ENCODE measurements at places on chromosomes 16 and 17.

- DNase-seq = no peak
Measured at GRCh38 chr16:48446534-48446920, 61.3 kb upstream of the SIAH1 start.

GRCh38 chr17:9356488-9356911, 219.1 kb downstream of the STX8 start:
- DNase-seq = no peak

- DNase-seq = no peak
Measured at GRCh38 chr17:82519971-82520903, 705 bp downstream of the FOXK2 start.

DNA sequence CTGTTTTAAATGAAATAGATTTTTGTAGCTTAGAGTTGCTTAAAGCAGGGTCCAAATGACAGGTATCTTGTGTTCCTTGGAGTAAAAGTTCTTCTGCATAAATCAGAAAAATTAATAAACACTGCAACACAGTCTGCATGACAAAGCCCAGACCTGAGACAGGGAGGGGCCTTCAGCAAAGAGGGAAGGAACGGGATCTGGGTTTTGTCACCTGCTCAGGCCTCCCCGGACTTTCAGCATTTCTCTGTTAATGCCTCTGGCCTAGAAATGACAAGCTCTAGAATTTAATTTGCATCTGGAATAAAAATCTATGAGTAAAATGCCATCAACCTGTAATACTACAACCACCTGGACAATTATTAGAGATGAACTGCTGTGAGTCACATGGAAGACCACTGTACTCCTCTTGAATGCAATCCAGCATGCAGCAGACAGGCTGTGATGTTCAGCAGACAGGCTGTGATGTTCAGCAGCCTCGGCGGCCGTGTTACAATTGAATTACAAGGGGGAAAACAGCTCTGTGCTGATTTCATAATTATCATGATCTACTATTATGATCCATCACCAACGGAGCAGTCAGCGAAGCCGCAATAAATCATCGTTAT, 170.2 kb downstream of the TOX3 start:
- no peak for DNase-seq

- DNase-seq = no peak
Measured at GRCh38 chr17:62950067-62950466, 16.0 kb upstream of the TANC2 start.

GRCh38 chr16:2178321-2179106, 17.9 kb downstream of the CASKIN1 start:
- DNase-seq = no peak

- no peak for DNase-seq
Measured at GRCh38 chr16:88763502-88764053, 21.4 kb downstream of the PIEZO1 start.

GRCh38 chr17:57368637-57369336, 112.5 kb downstream of the MSI2 start:
- DNase-seq = no peak

DNA sequence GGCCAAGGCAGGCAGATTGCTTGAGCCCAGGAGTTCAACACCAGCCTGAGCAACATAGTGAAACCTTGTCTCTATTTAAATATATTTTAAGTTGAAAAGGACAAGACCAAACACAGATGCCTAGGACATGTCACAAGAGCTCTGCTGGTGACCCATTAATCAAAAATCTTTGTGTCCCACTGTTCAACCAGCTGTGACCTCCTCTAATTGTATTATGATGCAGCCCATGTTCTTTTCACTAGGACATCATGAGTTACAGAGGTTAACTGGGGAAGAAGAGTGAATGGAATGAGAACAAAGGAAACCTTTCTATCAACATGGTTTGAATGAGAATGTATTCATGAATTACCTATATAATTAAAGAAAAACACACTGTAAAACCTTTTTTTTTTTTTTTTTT, 7.0 kb downstream of the EFTUD2 start:
- no peak for DNase-seq

GRCh38 chr16:1772362-1772907, at the start of gene EME2:
Gene EME2 (plus strand): TSS chr16:1772810. CDS start chr16:1773228, 418 bp downstream.
- DNase-seq = no peak

DNA sequence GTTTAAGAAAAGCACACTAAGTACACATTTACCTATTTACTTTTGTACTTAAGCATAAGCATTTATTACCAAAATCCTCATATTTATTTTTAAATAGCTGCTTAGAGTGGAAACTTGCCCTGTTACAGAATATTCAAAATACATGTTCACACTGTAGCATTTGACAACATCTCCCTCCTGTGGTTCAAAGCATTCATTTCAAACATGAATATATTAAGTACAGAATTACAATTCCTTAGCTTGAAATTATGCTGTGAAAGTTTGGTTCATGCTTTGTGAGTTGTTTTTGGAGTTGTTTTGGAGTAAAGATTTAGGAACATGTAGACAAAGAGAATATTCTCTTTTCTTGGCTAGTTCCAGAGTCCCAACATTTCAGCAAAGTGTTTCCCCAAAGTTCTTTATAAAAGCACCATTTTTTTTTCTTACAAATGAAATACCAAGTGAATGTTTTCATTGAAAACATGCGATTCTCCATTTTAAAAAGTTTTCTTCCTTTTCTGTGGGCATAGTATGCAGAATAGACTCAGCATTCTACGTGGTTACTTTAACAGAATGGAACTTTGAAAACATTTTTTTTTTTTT, 33.2 kb downstream of the TUBD1 start:
- DNase-seq = no peak

- no peak for DNase-seq
Measured at GRCh38 chr16:75578725-75579124, 12.5 kb downstream of the GABARAPL2 start.

DNA sequence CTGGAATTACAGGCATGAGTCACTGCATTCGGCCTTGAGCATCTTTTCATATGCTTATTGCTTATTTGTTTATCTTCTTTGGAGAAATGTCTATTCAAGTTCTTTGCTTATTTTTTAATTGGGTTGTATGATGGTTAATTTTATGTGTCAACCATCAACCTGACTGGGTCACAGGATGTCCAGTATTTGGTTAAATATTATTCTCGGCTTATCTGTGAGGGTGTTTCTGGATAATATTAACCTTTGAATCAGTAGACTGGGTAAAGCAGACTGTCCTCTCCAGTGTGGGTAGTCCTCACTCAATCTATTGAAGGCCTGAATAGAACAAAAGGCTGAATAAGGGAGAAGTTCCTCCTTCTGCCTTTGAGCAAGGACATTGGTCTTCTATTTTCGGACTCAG, 142.0 kb downstream of the SSH2 start:
- no peak for DNase-seq

- DNase-seq = no peak
Measured at GRCh38 chr16:766820-767640, 6.5 kb downstream of the MSLN start.

- DNase-seq = no peak
Measured at GRCh38 chr17:75456039-75456416, 407 bp upstream of the TMEM94 start.

GRCh38 chr17:82907797-82908542, 68.1 kb upstream of the ZNF750 start:
- no peak for DNase-seq

Measured in activated naive CD8-positive, alpha-beta T cell treated with anti-CD3 and anti-CD28 coated beads, Interleukin-2, amount 50 U/mL, for 16 hours (primary cell).